ENCODE measurements at places on chromosomes 1 and 21. TPM values are rescaled to one million over a fixed set of nuclear protein-coding genes. Genes with fewer than 3 reads are reported as not detected.

DNA sequence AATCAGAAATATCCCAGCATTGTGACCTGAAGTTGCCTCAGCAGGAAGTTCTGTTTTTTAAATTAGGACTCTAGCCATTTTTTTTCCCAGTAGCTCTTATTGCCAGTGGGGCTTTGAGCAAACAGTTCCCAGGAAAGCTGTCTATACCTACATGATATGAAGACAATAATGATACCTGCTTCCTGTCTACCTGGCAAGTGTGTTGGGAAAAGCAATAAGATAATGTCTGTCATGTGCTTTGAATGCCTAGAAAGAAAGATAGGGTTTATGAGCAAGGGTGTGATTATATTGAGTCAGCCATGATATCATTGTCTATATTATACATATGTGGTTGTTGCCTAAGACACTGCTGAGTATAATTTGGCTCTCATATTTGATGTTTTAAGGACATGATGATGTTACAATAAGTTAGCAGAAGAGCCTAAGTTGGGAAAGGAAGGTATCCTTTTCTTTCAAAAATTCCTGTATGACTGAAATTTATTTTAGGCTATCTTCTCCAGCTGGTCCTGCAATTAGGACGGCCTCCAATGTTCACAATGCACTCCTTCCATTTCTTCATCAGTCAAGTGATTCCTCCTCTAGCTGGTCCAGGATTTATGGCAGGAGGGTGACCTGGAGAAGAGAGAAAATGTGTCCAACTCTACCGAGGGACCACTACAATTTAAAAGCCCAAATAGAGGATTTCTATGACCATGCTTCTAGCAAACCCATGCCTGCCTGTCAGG, 99.6 kb upstream of the CDC42BPA start:
- no peaks in the 10 kb centered on the region for H3K27me3 ChIP-seq
- no peaks in the 10 kb centered on the region for H3K36me3 ChIP-seq
- no peaks in the 10 kb centered on the region for H3K4me1 ChIP-seq
- H3K4me3 ChIP-seq = no peak overlapping the region
- DNase-seq = no peak

DNA sequence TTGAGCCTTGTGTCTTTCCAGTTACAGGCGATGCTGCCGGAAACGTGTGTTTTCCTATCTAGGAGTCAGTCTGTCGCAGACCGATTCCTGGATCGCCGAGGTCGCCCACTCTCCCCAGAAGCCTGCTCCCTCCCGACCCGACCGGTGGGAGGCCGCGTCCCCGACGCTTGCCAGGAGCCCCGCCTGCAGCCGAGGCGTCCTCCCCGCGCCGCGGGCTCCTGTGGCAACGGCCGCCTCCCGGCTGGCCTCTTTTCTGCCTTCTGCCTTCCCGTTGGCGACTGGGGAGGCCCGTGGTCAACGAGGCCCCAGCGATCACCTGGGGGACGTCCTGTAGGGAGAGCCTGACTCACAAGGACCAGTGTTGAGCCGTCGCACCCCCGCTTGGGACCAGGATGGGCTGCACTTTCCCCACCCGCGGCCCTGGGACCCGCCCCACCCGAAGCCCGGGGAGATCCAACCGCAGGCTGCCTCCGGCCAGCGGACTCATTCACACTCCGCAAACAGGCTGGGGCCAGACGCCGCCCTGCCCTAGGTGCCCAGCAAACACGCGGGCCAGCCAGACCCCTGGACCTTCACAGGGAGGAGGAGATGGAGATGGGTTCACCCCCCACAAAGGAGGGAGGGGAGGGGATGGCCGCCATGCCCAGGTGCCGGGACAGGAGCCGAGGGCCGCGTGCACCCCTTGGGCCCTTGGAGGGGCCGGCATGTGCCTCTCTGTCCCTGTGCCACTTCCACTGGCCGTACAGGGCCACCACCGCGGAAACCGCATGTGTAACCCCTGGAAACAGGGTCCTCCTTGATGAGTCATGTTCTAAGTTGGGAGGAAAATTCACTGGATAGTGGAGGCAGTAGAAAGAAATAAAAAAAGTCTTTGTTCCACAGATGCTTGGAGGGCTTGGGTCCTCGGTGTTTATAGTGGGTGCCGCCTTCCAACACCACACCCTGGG, 7.2 kb upstream of the COL6A1 start:
- H3K27me3 ChIP-seq = peaks cover 51% of the 10 kb centered on the region
- peaks cover 49% of the 10 kb centered on the region for H3K4me1 ChIP-seq
- no peak overlapping the region for H3K27ac ChIP-seq
- no peaks in the 10 kb centered on the region for H3K36me3 ChIP-seq
- peak; percentile 11 for DNase-seq
- H3K4me3 ChIP-seq = peak overlapping the region; percentile 70

CELA3B gene
- total RNA-seq = not detected

GBP5 gene
- 52.9 TPM for total RNA-seq

SH3D21 gene
- 2.6 TPM for total RNA-seq

Measured in CD4-positive, alpha-beta T cell (primary cell).